ENCODE measurements at places on chromosomes 13 and 19.

- no peak for DNase-seq
Observed at GRCh38 chr19:18310118-18310909, 12.6 kb downstream of the LSM4 start.

GRCh38 chr13:40230833-40231266 lies 435.6 kb downstream of the FOXO1 start:
- DNase-seq: no peak

DNA sequence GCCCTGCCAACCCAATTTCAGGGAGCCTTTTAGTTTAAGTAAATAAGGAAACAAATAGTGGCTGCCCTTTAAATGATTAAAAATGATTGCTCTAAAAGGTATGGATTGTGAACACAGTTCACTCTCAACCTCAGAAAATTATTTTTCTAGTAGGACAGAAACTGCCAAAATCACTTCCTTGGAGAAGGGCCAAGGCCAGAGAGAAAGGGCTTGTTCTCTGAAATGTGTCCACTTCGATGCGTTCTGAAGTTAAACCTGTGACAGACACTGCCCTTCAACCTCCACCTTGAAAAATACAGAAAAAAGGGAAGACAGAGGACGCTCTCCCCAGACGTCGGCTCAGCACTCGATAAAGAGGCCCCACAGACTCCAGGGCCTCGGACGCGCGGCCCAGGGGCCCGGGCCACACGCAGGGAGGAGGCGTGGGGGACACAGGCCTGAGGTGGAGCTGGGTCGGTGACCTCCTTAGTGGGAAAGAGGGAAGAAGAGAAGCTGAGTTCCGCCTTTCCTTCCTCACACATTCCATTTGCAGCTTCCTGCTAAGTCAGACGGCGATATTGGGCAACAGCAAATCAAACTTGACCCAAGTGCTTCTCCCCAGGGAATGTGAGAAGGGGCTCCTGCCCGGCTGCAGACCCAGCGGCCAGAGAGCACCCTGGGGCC lies 63.6 kb downstream of the RASA3 start:
- no peak for DNase-seq

GRCh38 chr19:15291548-15292021 lies 40.8 kb downstream of the BRD4 start:
- DNase-seq: no peak

- no peak for DNase-seq
Observed at GRCh38 chr19:41384351-41384750, 8.0 kb downstream of the TMEM91 start.

GRCh38 chr19:54430306-54431254 lies 15.3 kb downstream of the TTYH1 start:
- peak; percentile 22 for DNase-seq

- no peak for DNase-seq
Observed at GRCh38 chr13:48643159-48643558, 10.6 kb upstream of the CYSLTR2 start.

GRCh38 chr19:39745643-39746042 lies 7.8 kb upstream of the CLC start:
- no peak for DNase-seq

- DNase-seq: no peak
Observed at GRCh38 chr13:22486490-22486889, 694.3 kb upstream of the SGCG start.

DNA sequence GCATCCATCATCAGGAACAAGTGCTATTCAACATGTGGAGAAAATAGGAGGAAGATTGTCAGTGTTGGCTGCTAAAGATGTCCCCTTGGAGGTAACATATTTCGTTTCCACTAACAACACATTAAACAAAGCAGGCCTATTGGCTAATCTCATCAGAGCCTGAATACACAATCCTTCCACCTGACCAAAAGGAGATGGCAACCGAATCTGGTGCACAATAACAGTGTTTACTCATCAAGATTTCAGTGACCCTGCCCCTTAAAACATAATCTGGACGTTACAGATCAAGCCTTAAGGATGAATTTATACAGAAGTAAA lies 582.5 kb downstream of the EFNB2 start:
- DNase-seq: no peak

- DNase-seq: no peak
Observed at GRCh38 chr13:44052780-44053184, 173.1 kb downstream of the LACC1 start.

DNA sequence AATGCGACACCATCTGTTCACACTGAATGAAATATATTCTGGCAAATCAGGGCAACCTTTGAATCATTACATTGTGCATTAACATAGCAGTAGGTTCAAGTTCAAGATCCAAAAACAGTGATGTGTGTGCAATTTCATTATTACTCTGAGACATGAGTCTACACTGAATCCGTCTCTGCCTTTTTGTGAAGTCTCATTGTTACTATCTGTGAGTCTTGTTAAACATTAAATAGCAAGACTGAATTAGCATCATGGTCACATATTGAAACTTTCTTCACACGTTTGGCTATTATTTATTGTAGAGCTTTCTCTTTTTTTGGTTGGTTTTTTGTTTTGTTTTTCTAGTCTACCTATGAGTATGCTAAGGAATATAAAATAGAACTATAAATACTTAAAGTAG lies 117.1 kb upstream of the SLITRK5 start:
- DNase-seq: no peak

DNA sequence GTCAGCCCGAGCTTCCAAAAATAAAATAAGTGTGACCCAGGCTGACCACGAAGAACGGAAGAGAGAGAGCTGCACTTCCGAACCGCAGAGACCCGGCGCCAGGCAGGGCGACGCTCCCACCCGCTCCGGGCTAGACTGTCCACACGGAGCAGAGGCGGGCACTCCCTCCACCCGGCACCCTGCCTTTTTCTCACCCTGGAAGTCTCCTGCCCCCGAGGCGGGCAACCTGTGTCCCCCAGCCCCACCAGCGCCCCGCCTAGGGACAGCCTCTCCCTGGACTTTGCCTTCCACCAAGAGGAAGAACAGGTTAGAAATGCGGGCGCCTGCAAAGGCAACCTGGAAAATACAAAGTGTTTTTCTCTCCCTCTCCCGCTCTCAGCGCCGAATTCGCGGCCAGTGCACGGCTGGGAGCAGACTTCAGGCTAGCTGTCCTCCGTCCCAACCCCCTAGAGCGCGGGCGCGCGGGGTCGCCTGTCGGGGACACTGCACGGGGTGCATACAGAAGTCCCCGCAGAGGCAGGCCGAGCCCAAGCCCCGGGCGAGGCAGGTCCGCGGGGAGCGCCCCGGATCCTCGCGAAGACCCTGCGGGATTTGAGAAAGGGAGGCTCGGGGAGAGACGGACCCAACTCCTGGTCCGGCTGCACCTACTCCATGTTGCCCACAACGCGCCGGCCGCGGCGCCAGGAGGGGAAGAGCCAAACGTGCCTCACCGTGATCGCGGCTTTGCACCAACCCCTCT lies 845 bp downstream of the SPRY2 start:
- DNase-seq: no peak

- DNase-seq: no peak
Observed at GRCh38 chr13:111415246-111415645, 94.8 kb downstream of the TEX29 start.

- DNase-seq: no peak
Observed at GRCh38 chr19:5286465-5287029, 54.1 kb downstream of the PTPRS start.

DNA sequence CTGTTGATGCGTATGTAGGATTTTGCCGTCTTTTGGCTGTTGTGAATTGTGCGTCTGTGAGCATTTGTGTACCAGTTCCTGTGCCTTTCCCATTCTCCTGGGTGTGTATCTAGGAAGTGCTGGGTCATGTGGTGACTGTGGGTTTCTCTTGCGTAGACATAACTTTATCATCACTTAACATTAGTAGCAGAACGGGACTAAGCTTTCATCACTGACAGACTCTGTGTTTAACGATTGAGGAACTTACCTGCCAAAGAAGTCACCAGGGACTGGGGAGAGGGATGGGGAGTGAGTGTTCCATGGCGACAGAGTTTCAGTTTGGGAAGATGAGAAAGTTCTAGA lies 15.0 kb downstream of the FZR1 start:
- DNase-seq: no peak

- DNase-seq: no peak
Observed at GRCh38 chr13:99157046-99157445, 43.6 kb upstream of the UBAC2 start.

DNA sequence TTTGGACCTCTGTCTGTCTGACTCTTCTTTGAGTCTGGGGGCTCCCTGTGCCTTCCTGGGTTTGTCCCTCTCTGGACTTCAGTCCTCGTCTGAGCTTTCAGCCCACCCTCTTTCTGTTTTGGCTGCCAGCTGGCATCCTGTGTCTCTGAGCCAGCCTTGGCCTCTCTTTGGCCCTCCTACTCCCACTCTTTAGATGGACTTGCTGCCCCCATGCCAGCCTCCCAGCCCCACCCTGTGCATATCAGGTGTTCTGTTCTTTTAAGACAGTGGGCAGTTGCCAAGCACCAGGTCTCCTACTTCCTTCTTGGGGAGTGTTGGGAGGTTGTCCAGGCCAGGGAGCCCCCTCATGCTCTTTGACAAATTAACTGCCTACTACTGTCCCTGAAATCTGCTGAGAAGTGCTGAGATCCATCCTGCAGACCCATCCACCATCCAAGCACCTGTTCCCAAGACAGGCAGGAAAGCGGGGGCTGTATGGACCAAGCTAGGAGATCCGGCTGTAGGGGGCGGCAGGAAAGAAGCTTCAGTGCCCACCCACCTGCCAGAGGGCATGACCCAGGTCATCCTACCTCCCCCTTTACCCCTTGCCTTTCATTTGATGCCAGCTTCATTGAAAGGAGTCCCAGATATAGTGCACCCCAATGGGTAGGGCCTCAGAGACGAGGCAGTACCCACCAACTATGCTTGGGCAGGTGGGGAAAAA lies 9.6 kb downstream of the CIC start:
- no peak for DNase-seq

DNA sequence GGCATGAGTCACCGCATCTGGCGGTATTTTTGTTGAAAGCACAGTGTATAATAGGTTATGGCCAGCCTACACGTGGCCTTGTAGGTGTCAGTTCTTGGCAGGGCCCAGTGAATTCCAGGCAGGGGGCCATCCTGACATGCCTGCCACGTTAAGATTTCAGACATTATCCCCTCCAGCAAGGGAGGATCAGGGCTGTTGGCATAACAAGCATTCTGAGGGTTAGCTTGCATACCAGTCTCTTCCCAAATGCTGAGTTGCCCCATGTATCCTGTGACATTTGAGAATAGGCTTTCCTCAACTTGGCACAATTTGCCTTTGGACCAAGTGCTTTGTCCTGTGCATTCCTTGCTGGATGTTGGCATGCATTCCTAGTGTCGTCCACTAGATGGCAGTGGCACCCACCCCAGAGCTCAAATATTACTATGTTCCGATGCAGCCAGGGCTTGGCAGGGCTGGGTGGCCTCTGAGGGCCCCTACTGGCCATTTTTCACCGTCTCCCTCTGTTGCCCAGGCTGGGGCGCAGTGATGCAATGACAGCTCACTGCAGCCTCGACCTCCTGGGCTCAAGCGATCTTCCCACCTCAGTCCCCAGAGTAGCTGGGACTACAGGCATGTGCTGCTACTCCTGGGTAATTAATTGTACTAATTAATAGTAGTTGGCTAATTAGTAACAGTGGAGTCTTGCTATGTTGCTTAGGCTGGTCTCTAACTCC lies 31.2 kb downstream of the NLRP12 start:
- peak; percentile 53 for DNase-seq

GRCh38 chr13:105202354-105202753 lies 1333.1 kb downstream of the EFNB2 start:
- DNase-seq: no peak

DNA sequence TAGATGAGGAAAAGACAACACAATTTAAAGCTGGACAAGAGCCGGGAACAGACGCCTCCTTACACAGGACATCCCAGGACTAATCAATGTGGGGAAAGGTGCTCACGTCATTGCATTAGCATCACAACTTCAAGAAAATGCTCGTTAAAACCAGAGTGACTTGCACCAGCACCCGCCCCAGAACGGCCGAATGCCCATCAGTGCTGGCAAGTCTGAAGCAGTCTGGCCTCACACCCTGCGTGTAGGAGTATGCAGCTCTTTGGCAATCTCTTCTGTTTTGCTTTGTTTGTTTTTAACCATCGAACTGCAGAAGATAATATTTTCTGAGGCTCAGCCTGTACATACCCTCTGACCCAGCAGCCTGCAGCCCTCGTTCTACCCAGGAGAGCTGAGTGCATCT lies 44.8 kb upstream of the LDLR start:
- no peak for DNase-seq

DNA sequence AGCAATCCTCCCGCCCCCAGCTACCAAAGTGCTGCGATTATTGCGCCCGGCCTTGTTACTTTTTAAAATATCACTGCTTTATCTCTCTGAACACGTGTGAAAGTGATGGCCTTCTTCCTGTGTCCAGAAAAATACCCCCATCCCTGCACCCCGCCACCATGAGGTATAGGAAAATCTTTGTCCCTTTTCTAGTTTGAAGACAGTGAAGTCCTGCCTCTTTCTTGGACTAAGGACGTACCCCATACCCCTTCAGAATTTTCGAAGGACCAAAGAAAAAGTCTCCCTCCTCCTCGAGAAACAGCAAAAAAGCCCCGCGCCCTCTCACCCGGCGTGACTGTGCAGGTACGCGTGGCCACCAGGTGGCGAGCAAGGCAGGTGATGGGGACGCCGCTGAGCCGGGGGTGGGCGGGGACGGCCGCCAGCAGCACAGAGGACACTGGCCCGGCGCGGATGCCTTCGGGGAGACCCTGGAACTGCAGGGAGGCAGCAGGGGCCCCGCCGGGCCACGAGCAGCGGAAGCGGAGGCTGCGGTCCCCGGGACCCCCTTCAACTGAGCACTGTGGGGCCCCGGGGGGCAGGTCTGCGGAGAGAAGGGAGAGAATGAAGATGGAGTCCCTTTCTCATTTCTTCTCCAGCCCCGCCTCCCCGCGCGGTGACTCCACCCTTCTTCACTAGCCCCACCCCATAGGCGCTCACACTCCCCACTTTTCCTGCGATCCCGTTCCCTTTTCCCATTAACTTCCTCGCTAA lies 3.2 kb downstream of the VSIG10L start:
- DNase-seq: peak; percentile 83

GRCh38 chr13:47831265-47831664 lies 169.8 kb downstream of the SUCLA2 start:
- DNase-seq: no peak

GRCh38 chr13:50509771-50510441 lies 333.6 kb downstream of the DLEU7 start:
- no peak for DNase-seq

GRCh38 chr19:17086120-17086519 lies 10.5 kb downstream of the MYO9B start:
- DNase-seq: no peak

Data from stimulated activated naive CD4-positive, alpha-beta T cell (primary cell).